ENCODE measurements at places on chromosomes 12 and 14. TPM values are rescaled to one million over a fixed set of nuclear protein-coding genes. Genes with fewer than 3 reads are reported as not detected.

- no peak for DNase-seq
These were observed 1.6 kb downstream of the VDR start for GRCh38 chr12:47903151-47903611.

DNA sequence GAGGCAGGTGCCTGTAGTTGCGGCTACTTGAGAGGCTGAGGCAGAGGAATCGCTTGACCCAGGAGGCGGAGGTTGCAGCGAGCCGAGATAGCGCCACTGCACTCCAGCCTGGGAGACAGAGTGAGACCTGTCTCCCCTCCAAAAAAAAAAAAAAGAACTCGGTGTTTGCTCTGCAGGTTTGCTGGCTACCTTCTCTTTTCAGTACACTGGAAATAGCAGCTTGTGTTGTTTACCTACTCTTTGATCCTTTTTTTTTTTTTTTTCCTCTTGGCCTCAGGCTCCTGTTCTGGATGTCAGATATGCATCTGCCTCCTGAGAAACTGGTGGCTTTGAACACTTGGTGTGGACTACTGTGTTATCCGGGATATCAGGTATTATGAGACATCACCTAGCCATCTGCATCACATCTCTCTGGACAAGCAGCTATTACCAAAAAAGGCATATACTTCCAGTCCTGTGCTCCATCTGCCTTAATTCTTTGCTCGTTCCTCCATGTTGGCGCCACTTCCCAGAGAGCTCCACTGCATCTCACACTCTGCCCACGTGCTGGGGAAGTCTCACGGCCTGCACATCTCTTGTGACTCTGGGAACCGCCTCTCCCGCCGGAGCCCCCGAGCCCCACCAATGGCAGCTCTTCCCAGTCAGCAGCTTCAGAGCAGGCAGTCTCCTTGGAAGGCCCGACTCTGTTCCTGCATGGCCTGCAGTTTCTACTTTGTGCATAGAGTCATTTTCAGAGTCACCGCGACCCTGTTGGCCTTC lies 50.9 kb upstream of the TRAF3 start:
- peak; percentile 14 for DNase-seq

LIN7A gene
- 17.3 TPM for total RNA-seq

SDR9C7 gene
- 0.27 TPM for total RNA-seq

DNA sequence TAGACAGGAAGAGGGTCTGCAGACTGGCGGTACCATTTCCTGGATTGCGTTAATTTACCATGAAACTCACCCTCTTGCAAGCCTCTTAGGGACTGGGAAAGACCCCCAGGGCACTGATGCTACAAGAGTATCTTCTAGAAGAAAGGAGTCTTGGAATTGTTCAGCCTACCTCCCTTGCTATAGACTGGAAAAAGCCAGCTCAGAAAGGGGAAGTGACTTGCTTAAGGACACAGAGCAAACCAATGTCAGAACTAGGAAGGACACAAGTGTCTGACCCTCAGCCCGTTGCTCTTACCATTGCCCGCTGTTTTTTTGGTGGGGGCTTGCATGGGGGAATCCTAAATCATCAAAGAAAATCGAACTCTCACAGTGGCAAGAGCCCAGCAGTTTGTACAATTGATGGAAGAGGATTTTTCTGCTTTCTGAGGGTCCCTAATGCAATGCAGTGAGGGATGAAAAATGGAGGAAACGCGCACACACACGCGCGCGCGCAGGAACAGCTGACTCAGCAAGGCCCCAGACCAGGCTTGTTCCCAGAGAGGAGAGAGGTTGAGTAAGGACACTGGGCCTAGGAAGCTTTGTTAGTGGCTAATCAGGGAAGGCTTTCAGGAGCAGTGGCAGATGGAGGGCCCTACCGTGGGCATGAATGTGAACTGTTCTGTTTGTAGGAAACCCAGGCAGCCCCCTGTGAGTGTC lies 50.9 kb downstream of the RIN3 start:
- no peak for DNase-seq

- no peak for DNase-seq
These were observed 3.3 kb downstream of the PRICKLE1 start for GRCh38 chr12:42586268-42586667.

PIWIL1 gene
- not detected for total RNA-seq

DNA sequence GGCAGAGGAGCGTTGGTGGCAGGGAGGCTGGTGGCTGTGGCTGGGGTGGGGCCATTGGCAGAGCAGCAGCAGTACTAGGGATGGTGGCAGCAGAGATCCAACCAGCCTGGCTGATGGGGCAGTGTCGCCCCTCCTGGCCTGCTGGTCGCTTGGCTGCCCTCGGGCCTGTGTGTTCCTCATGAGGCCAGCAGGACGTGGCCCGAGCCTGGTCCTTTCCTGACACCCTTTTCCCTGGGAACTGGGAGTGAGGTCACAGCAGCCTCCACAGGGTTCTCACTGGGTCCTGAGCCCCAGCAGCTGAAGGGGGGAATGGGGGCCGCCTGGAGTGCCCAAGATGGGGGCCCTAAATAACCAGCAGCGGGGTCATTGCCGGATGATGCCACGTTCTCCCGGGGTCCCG lies 46.1 kb downstream of the KIF26A start:
- no peak for DNase-seq

DNA sequence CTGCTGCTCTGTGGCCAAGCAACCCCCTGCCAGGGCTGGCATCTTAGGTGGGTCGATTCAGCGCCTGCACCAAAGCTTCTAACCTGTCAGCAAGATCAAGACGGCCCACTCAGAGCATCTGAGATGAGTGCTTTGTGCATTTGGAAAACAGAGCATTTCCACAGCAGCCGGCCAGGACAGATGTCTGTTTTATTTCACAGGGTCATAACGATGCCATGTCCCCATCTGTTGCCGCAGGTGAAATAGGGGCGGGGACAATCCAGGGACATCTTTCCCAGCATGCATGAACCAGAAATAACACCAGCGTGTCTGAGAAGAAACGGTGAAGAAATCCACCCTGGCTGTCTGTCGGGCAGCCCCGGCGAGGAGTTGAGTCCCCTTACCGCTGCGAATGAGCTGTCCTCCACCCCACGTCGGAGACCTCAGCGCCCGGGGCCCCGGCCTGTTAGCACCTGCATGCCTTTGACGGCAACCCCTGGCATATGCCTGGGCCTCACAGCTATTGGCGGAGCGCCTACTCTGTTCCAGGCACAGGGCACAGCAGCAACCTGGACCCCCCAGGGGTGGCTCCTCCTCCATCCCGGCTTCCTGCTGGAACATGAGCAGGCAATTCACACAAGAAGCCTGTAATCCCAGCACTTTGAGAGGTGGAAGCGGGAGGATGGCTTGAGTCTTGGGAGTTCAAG lies 30.6 kb upstream of the ULK1 start:
- DNase-seq: peak; percentile 63

DNA sequence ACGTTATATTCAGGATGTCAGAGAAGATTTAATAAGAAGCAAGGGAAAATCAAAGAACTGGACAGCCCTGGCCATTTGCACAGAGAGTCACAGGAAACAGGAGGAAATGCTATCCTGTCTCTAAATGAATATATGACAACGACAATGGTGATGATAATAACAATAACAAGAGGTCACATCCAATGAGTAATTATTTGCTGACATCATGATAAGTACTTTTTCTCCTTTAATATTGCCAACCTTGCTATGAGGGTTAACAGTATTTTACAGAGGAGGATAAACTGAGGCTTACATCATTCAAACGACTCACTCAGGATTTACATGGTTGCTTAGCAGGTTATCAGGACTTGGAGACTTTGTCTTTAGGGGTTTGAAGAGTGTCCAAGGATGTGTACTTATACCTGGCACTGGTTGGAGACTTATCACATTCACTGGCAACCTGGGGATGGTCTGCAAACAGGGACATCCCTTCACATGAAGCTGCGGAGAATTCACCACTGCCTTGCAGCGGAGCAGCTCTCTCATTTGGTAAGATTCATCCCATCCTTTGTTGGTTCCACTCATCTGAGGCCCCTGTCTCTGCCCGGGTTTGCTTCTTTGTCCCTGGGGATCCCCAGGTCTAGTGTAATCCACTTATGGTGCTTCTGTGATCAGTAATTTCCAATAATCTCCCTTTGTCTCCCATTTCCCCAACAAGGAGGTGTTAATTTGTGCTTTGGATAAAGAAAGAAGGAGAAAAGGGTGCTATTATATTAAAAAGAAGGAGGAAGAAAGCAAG lies 637.8 kb downstream of the BCL11B start:
- no peak for DNase-seq

- no peak for DNase-seq
These were observed 41.1 kb downstream of the ERG28 start for GRCh38 chr14:75619548-75619947.

- no peak for DNase-seq
These were observed 170.5 kb downstream of the PIK3C2G start for GRCh38 chr12:18431771-18432170.

DNA sequence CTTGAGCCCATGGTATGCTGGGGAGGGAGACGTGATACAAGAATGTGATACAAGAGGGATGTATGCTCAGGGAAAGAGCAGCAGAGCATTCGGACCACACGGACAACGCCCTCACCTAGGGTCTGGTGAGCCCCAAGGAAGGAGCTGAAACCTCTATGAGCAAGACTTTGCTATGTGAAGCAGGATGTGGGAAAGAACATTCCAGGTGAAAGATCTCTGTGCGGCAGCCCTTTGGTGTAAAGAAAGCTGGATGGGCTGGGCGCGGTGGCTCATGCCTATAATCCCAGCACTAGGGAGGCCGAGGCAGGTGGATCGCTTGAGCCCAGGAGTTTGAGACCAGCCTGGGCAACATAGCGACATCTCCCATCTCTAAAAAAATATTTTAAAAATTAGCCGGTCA lies 16.9 kb upstream of the FICD start:
- DNase-seq: no peak

C12orf54 gene
- total RNA-seq: not detected

DEPDC4 gene
- total RNA-seq: 0.62 TPM

DNA sequence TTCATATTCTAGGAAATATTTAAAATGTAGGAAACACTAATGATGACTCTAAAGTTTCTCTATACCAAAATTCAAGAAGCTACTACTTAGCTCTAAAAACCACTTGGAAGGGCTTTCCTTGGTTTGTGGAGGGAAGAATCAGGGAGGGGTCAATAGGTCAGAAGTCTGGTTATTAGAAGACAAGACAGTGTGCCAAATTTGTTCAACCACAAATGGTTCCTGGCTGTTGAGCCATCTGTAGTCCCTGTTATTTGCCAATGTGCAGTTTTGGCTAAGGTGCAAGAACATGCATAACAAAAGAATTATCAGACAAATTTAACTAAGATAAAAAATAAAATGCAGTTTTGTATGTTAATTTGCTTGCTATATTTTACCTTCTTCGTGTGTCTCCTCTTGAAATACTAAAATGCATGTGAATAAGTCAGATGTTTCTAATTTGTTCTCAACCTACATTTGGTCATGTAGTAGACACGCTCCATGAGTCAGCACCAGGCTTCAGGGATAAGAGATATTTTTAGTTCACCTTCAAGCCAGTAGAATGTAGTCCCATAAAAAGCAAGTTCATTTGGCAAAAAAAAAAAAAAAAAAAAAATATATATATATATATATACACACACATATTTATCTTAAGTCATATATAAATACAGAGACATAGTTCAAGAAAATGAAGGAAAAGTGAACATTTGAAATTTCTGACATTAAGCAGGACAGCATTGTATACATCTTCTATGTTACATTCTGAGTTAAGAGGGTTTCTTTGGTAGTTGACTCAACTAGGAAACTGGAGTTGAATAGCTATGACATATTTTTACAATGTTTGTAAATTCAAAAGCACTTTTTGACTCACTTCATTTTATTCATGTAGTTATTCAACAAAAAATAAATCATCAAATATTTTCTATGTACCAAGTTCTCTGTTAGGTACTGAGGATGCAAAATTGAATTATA lies 123.3 kb downstream of the KCNC2 start:
- DNase-seq: no peak

All from cardiac septum (tissue), 1 donor.